ENCODE measurements at places on chromosomes 3 and 15.

DNA sequence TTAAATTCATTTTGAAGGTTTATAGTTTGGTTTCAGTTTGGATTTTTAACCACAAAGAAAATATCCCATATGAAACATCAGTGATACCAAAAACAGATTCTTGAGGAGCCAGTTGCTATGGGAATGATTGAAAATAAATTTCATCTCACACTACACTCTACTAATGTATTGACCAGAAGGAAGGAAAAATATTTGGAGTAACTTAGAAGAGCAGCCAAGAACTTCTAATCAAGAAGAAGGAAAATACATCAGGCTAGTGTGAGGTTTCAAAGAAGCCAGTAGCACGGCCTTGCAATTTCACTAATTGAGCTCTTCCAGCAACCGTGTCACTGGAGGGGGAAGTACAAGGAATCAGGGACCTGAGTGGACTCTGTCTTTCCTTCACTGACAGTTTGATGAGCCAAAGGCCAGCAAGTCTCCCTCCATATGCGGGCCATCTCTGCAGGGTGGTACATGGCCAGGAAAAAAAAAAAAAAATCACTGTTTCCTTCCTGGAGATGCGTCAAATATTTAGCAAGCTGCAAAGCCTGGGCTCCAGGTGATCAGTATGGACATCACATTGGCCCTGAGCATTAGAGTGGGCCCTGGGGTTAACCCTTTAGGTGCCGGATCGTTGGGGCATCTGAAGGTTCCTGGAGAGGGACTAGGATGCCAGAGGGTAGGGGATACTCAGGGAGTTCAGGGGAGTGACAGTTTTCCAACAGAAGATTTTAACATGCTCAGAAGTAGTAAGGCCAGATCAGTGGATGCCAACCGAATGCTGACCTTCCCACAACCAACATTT lies 37.1 kb downstream of the SLC12A8 start:
- no peak for DNase-seq

- DNase-seq = no peak
These were observed 45.2 kb downstream of the GASK1A start for GRCh38 chr3:43024181-43024885.

GRCh38 chr3:25938566-25939325 lies 148.9 kb downstream of the OXSM start:
- DNase-seq = no peak

- peak; percentile 50 for DNase-seq
These were observed 5.3 kb upstream of the SPESP1 start for GRCh38 chr15:68924866-68925560.

GRCh38 chr3:193944518-193944884 lies 191.4 kb upstream of the HES1 start:
- DNase-seq = no peak

- DNase-seq = no peak
These were observed 12.1 kb downstream of the FEZF2 start for GRCh38 chr3:62361261-62361660.

- no peak for DNase-seq
These were observed 124.3 kb downstream of the ISL2 start for GRCh38 chr15:76460871-76461270.

DNA sequence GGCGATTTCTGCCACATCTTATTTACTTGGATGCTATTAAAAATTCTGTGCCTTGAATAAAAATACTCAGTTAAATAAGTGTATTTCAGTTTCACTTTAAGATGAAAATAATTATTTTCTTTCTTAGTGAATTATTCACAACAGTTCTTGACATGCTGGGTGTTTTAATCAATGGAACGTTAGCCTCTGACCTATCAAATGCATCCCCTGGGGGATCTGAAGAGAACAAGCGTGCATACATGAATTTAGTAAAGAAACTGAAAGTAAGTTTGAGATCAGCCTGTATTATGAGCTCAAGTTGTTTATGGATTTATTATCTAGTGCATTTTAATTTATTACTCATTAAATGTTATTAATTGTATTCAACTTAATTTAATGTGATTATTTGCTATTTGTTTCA lies 597 bp downstream of the P2RY12 start:
- DNase-seq = no peak

GRCh38 chr3:134901461-134901860 lies 106.4 kb downstream of the EPHB1 start:
- no peak for DNase-seq

DNA sequence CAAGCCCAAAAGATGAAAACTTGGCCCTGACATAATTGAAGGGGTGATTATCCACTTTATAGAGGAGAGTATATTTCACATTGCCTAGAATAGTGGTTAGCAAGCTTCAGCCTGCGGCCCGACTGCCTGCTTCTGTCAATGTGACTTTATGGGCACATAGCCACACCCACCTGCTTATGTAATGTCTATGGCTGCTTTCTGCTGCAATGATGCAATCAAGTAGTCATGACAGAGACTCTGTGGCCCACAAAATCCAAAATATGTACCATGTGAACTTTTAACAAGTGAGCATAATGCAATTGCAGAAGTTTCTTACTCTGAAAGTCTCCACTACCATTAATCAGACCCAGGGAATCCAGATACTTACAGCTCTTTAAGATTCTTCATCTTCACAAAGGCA lies 103.1 kb downstream of the LRIG1 start:
- DNase-seq = no peak

DNA sequence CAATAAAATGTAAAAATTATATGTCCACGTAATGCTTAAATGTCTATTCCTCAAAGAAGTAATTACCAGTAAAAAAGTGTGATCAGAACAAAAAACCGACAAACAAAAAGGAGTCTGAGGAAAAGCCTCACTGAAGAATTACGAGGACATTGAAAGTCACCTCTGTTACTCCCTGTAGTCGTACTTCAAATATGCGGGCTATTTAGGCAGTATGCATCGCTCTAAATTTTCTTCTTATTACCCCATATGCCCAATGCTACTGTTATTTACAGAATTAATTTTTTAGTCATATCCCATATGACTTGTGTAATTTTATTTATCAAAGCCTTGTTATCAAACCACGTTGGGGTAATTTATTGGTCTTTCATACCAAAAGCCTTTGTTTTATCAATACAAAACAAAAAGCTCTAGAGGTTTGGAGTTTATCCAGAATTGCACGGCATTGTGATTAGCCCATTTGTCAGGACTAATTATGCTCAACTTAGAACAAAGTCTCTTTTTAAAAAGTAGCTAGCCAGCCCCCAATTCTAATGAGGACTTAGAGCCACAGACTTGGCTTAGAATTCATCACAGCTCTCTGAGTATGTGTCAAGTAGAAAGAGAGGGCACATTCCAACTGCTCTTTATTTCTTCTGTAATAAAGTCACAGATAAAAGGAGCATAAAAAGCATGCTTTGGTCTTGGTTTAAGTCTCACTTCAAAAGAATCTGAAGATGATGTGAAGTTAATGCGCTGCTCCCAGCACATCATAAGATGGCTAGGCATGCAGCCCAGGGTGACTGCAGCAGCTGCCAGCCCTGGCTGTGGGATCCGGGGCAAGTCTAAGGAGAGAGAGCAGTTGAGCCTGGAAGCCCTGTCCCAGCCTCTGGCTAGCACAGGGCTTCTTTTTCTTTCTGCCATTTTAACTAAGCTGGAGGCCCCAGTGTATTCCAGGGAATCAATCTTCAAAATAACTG lies 521.0 kb downstream of the GABRG3 start:
- DNase-seq = no peak

- DNase-seq = peak; percentile 51
These were observed 174.5 kb downstream of the MEIS2 start for GRCh38 chr15:36925653-36926426.

DNA sequence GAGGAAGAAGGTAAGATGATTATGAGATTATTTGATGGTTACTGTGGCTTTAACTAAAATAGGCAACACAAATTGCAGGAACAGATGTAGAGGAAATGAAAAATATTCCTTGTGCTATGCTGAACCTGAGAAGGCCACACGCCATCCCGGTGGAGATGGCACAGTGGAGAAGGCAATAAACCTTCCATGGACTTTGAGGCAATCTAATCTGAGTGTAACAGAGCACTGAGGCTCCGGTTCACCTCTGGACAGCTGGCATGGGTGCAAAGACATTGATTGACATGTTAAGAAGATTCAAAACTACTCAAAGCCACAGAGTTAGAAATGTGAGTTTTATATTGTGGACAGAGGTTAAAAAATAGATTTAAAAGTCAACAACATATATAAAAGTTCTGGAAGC lies 535.7 kb downstream of the AGBL1 start:
- no peak for DNase-seq

DNA sequence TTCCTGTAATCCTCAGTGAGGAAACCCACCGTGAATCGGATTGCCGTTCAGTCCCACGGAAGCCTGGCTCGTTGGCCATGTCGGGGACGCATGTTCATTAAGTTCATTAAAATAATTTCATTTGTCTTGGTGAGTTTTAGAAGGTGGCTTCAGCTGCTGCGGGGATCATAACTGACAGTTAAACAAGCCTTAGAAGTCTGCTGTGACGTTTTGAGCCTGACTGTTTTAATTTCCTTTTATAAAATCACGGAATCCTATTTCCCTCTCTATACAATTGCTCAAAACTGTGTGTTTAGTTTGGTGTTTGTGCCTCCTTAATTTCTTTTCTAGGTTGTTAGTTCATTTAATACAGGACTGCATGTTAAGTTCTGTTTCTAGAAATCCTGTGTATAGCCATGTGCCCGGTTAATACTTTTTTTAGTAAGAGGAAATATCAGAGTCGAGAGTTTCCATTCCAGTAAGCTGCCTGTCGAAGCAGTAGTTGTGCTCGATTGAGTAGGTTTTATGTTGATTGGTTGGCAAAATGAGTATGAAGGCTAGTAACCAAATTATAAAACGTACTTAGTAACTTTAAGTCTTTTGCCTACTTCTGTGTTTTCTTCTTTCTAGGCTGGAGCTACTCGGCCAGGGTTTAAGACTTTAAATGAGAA lies 705 bp downstream of the NIPA2 start:
- no peak for DNase-seq

- no peak for DNase-seq
These were observed 200.0 kb downstream of the ZNF385D start for GRCh38 chr3:21551019-21551418.

DNA sequence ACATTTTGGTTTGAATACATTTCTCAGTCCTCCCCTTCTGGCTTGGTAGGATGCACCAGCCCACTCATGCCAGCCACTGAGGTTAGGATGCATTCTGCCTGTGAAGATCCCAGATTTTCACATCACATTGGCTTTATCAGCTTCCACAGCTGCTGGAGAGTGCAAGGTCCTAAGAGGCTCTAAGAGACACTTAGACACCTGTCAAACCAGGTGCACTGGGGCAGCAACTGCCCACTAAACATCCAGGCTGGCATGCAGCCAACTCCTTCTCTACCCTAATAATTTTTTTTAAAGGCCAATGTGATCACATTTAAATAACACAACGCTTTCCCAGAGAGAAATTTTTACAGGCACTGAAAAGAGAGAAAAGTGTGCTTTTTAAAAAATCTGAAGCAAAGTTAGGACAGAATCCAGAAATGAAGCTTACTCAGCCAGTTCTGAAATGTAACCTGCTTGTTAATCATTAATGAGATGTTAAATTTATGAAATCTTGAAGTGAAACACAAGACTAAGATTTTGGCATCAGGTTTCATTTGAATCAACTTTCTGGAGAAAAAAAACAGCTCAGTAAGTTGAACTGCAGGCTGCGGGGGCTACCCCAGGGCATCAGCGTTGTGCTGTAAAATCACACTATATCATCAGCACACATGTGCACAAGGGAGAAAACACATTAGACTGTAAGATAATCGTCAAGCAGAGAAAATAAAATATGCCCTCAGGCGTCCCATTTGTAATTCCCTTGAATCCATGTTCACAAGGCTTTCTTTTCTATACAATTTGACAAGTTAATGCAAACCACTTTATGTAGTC lies 312.9 kb downstream of the ZBBX start:
- DNase-seq = peak; percentile 98

GRCh38 chr3:75294124-75294523 lies 370.0 kb upstream of the FRG2C start:
- no peak for DNase-seq

GRCh38 chr15:63869371-63870042 lies 35.8 kb upstream of the HERC1 start:
- no peak for DNase-seq

Measured in SK-N-MC (cell line).